Glutamatergic neuron (in vitro differentiated cells): ENCODE measurements at places on chromosomes 6 and 20. TPM values are rescaled to one million over a fixed set of nuclear protein-coding genes. Genes with fewer than 3 reads are reported as not detected.
A peak's percentile ranks its signal among the peaks of the same experiment; 100 is the strongest.

- DNase-seq = no peak
Observed at GRCh38 chr20:3307725-3308124, 68.7 kb upstream of the SLC4A11 start.

DNA sequence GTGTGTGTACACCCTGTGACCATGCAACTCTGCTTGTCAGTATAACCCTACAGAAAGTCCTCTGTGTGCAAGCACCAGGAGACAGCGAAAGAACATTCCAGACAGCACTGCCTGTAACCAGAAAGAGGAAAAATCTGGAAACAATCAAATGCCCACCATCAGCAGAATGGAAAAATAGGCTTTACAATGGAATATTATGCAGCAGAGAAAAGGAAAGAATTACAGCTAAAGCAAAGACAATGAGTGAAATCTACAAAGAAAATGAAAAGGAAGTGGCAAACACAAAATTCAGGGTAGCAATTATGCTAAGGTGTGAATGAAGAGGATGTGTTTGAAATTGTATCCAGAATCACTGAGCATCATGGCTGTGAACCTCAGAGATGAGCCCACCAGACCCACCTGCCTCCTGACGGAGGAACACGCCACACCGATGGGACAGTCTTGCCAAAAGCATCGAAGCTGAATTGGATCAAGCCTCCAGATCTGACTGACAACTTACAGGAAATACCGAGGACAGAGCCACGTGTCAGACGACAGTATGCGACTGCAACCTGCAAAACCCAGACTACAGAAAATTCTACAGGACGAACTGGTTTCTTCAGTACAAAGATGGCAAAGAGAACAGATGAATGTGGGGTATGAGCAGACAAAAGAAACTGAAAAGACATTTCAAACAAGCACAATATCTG lies 133.2 kb downstream of the NFATC2 start:
- no peak for DNase-seq

- no peak for DNase-seq
Observed at GRCh38 chr6:118500130-118501015, 47.7 kb upstream of the PLN start.

DNA sequence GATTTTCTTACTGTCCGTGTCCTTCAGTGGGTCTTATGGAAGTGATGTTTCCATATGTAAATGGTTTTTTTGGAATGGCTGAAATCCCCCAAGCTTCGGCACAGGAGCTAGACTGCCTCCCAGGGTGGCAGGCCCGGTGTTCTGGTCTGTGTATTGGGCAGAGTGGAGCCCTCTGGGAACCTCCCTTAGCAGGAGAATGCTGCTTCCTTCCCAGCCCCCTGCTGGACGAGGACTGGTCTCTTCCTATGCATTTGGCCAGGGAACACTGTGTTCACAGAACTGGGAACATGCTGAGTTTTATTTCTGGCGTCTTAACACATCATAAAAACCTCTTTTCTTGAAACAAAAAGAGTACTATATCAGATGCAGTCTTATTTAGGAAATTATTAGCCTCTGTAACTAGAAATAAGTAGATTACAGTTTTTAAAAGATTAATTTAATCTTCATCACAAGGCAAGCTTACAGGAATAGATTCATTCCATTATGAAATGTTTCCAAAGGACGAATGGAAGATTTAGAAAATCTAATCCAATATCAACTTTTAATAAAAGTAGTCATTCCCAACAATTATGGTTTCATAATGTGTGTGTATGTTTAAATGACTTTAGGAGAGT lies 56.6 kb downstream of the SYTL3 start:
- peak; percentile 67 for DNase-seq

DNA sequence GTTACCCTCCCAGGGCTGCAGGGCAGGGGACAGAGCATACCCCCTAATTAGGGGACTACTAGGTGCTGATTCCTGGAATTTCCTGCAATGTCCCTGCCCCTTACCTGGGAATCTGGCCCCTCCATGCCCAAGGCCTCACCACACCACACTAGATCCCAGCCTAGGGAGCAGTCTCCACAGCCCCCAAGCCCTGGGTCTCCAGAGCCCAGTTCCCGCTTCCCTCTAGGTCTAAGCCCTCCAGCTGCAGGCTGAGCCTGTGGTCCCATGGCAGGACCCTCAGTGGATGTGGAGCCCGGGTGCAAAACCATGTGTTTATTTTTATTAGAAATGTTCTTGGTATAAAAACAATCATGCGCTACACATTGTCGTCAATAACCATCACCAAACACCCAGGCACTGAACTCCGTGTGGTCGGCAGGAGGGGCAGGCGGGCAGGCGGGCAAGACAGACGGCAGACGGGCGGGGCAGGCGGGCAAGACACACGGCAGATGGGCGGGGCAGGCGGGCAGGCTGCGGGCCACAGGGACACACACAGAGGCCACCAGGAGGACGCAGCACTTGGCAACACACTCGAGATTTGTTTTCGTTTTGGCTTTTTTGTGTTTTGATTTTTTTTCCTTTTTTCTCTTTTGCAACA lies 124.2 kb downstream of the GRM4 start:
- peak; percentile 6 for DNase-seq

DNA sequence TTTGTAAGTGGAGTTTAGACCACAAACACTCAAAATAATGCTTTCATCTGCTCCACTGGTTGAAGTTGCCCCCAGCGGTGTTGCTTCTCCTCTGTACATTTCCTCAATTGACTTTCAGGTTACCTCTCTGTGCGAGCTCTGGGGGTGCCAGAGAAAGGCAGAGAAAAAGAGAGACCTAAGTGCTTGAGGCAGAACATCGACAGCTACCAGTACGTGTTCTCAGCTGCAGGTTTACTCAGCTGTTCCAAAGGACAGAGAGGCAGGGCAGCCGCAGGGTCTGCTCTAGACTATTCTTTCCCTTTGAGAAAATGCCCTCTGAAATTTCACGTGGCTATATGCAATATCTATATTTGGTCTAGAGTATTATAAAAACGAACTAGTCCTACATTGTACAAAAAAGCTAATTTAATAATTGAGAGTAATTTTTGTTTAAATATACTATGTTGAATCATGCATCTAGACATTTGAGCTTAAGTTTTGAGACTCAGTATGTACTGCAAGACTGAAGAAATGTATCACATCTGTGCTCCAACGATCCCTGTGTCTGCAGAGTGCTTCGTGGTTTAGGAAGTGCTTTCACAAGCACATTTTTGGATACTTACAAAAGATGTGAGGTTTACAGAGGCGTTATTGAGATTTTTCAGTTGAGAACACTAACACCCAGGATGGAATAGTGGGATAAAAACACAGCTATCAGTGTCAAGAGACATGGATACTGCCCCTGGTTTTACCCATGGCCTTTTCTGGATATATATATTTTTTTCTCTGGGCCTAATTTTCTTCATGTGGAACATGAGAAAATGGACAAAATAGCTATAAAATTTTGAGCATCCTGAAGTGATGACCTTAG lies 453.6 kb upstream of the FLRT3 start:
- DNase-seq = no peak

DNA sequence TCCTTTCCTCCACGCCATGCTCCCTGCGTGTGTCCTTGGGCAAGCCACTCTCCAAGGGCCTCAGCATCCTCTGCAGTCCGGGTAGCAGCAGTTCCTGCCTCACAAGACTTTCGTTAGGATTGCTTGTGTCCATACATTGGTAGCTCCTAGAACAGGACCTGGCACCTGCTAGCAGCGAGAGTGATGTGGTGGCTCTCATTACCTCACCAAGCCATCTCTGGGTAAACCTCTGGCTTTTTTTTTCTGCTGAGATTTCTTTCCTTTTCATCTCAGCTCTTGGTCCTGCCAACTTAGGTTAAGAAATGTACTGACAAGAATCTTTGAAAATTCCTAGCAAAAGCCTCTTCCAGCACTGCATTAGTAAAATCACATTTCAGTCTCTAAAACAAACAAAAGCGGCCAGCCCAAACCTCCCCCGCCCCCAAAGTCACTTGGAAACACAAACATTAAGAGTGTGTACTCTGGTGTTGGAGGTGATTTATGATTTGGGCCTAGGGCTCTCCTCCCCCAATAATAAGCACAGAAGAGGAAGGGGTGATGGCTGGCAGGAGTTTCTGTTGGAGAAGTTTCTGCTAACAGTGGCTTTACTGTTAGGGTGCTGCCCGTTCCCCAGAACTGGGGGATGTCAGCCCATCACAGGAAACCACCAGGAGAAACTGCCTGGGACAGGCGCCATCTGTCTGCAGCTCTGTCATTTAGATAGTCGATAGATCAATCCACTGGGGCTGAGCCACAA lies 199.2 kb downstream of the CD83 start:
- DNase-seq = peak; percentile 28

- DNase-seq = no peak
Observed at GRCh38 chr6:39999006-39999867, 65.0 kb upstream of the MOCS1 start.

MRAP2 gene
- total RNA-seq = 5.1 TPM

NFATC2 gene
- total RNA-seq = not detected

CRIP3 gene
- total RNA-seq = 0.69 TPM

CAGE1 gene
- total RNA-seq = not detected

- no peak for DNase-seq
Observed at GRCh38 chr6:103011605-103012004, 1618.1 kb downstream of the GRIK2 start.

DNA sequence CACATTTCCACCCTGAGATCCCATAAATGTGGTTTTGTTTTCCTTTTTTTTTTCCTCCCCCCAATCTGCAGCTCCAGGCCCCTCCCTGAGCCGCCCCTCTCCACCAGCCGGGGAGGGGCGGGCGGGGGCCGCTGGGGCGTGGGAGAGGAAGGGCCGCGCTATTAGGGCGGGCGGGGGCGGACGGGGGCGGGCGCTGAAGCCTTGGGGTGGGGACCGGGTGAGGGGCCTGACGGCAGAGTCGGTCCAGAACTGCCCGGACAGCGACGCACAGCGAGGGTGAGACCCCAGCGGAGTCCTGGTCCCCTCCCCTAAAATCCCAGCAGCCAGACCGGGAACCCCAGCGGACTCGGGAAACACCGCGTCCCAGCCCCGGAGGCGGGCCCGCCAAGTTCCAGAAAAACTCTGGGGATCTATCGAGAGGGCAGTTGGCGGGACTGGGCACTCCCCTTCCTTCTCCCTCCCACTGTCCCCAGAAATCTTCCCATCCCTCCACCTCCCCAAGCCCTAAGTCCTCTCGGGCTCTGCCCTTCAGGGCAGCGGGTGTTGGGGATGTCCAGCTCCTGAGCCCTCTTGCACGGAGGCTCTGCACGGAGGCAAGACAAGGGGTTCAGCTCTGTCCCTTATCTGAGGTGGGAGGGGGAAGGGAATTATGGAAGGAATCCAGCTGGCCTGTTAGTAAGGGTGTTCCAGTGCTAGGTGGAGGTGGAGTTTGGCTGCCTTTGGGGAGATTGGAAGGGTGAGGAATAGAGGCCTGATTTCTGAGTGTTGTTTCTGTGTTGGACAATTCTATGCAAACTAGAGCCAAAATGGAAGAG lies at the start of gene PRICKLE4:
Gene PRICKLE4 (plus strand): TSS at position 232 of the 815 bp plus-strand sequence. CDS start 2,692 bp downstream, outside the sequence.
- DNase-seq = peak; percentile 46

ATG5 gene
- total RNA-seq = 24.8 TPM

DNA sequence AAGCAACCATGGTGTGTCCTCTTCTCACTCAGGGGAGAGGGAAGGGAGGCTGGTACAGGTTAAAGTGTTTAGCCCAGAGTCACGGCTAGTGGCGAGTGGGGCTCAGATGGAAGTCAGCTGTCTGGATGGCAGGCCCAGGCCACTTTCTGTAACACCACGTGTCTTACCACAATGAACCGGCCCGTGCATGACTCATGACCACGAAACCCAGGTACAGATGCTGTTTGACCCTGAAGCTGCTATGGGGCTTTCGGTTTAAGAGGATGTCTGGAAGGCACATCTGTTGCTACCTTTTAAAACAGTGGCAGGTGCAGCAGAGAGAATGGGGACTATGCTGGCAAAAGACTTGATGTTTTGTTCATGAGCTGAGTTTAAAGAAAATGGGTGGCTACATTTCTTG lies 36.5 kb upstream of the MPC1 start:
- DNase-seq = no peak

- no peak for DNase-seq
Observed at GRCh38 chr6:70412252-70413113, 825 bp upstream of the FAM135A start.
